Stimulated activated CD8-positive, alpha-beta memory T cell treated with anti-CD3 and anti-CD28 coated beads, Interleukin-7, amount 100 ng/mL, for 1 hour (primary cell): ENCODE measurements at places on chromosomes 3 and 15.

DNA sequence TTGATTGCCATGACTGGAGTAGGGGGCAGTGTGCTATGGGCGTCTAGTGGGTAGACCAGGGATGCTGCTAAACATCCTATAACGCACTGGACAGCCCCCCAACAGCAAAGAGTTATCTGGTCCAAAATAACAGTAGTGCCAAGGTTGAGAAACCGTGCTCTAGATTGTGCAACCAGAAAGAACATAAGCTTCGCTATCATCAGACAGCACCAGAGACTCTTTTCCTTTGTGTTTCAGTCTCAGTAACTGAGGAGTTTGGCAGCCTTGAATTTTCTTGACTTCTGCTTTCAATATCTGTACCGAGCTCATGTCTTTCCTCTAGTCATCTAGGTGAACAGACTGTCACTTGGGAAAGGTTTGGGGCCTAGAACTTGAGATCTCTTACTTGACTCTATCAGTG lies 8.8 kb downstream of the ARID3B start:
- DNase-seq: no peak

GRCh38 chr3:55737186-55737585 lies 250.1 kb upstream of the WNT5A start:
- no peak for DNase-seq

DNA sequence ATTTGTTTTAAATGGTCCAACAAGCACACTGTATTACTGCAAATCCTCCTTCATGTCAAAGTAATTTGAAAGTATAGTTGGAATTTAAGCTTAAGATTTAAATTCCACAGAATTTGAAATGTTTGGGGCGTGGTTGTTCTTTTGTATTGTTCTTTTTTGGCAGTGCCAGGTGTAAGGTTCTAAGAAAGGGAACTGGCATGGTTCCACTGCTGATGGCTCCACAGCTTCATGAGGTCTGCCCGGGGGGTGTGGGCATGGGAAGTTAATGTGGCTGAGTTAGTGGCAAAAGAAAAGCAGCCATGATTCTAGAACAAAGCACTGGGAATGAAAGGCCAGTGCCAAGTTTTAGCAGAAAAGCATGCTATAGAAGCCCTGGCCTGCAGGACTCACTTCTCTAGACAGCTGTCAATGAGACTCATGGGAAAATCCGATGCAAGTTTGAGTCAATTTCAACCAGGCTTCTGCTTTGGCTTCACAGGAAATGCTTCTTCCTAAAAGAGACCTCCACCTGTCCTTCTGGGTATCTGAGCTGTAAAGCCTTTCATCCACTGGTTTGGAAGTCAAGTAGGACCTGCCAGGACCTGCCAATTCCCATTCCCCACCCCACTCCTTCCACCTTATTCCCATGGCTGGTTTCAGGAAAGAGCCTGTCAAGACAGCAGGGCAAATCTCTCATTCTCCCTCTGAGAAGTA lies 18.9 kb downstream of the CDCP1 start:
- DNase-seq: no peak

GRCh38 chr3:175728566-175728965 lies 869.4 kb downstream of the NAALADL2 start:
- no peak for DNase-seq

- DNase-seq: no peak
These were observed 842 bp downstream of the FSTL1 start for GRCh38 chr3:120449701-120450599.

GRCh38 chr3:153097213-153097612 lies 64.8 kb upstream of the RAP2B start:
- DNase-seq: no peak

- DNase-seq: no peak
These were observed 1013.3 kb downstream of the TUSC7 start for GRCh38 chr3:117722856-117723255.

- no peak for DNase-seq
These were observed 439.0 kb upstream of the ADAMTS9 start for GRCh38 chr3:65126527-65127410.

- no peak for DNase-seq
These were observed 109.8 kb downstream of the IL12A start for GRCh38 chr3:160098261-160098908.

GRCh38 chr3:116958291-116958690 lies 248.7 kb downstream of the TUSC7 start:
- no peak for DNase-seq

DNA sequence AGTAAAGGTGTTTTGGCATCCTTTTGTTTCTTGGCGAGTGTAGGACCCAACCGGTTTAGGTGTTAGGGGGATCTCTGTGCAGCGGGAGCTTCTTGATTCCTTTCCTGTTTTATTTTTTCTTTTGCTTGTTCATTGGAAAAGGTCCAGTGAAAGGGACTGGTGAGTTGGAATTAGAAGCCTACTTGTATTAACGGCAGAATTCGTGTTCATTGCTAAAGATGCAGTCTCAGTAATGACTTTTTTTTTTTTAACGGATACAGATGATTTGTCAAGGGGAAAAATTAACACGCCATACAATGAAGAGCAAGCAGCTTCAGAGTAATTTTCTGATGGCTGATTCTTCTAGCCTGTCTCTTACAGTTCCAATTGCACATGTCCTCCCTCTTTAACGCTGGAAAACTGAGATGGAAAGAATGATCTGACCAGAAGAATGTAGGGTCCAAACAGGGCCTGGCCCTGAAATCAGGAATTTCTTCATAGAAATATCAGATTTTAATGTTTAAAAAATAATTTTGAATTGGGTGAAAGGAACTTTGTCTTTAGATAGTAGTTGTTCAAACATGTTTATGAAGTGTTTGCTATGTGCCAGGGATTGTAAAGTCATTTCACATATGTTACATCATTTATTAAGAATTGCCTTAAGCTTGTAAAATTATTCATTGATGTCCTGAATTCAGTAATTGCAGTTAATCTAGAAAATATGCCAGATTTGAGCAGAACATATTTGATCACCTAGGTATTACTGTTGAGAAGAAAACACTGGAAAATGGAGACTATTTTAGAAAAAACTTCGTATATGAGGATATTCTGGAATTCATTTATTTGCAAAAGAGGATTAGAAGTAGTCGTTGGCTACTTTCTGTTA lies 1.4 kb downstream of the MAPK6 start:
- no peak for DNase-seq

- DNase-seq: no peak
These were observed 99.6 kb downstream of the VPS8 start for GRCh38 chr3:184911570-184911969.
